NCI-H2029 (cell line): ENCODE measurements at places on chromosomes 5 and 9.

GRCh38 chr5:143200781-143201398 lies 202.6 kb downstream of the NR3C1 start:
- no peak for DNase-seq

GRCh38 chr5:88886252-88886651 lies 3.3 kb upstream of the MEF2C start:
- no peak for DNase-seq

DNA sequence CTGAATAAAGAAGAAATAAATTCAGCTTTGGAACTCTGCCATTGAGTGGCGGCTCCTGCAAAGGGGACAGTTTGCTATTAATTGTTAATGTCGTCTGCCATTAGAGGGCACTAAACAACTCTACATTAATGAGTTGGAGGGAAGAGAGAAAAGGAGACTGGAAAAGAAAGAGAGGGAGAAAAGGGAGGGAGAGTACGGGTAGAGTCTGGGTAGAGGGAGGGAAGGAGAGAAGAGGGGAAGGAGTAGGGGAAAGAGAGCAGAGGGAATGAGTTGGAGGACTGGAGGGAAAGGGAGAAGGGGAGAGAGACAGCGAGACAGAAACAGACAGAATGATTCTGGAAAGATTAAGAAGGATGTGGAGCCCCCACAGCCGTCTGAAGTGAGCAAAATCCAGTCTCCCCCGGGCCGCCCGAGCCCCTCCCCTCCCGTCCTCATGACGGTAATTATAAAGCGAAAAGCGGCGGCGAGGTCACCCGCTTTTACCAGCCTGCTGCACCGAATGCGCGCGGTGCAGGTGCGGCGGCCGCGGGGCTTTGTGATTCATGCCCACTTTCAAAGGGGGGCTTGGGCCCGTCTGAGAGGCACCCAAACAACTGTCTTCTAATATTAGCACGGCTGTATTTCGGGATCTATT lies 1.9 kb upstream of the FST start:
- DNase-seq = peak; percentile 67

DNA sequence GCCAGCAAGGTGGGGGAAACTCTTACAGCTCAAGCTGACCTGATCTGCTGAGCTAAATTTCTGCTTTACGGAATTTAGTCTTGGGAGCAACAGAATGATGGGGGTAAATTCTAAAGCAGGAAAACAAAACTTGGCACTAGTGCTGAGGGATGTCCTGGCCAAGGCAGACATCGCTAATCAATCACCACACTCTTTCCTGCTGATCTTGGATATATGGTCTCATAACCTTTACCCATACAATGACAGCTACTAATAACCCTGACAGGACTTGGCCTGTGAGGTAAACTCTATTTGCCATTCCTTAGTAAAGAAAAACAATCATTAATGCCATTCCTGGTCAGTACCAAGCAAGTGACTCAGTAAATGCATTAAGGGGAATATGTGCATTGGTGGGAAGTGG lies 51.5 kb downstream of the PPARGC1B start:
- no peak for DNase-seq

DNA sequence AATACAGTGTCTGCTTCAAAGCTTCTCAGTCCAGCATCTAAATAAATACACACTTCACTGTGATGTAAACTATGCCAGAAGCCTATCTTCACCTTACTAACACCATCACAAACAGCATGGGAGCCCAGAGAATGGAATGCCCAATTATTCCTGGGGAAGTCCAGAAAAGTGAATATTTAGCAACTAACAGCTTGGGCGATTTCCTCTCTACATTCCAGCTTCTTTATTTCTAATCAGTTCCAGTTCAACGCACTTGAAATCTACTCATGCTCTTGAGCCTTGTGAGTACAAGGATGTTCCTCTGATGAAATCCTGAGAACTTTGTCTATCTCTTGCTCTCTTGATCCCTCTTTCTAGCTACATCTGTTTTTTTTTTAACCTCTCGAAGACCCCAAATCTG lies 100.4 kb upstream of the C9orf72 start:
- DNase-seq = no peak

DNA sequence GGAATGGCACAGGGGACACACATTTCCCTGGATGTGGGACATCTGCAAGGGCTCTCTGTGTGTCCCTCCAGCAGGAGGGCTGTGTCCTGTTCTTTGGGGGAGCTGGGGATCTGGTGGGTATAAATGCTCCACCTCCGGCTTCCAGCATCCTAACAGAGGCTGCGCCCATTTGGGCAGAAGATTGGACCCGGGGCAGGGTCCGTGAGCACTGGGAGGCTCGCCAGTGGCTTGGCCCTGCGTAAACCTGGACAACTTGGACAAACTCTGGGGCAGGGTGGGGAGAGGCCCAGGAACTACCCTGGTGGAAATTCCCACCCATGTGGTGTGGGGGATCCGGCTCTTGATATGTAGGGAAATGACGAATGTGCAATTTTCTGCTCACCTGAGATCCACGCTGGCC lies 80.9 kb downstream of the GADD45G start:
- no peak for DNase-seq

- DNase-seq = no peak
Measured at GRCh38 chr9:115766370-115766955, 387.1 kb upstream of the PAPPA start.

GRCh38 chr9:121566481-121567465 lies 67.1 kb upstream of the GGTA1 start:
- no peak for DNase-seq

DNA sequence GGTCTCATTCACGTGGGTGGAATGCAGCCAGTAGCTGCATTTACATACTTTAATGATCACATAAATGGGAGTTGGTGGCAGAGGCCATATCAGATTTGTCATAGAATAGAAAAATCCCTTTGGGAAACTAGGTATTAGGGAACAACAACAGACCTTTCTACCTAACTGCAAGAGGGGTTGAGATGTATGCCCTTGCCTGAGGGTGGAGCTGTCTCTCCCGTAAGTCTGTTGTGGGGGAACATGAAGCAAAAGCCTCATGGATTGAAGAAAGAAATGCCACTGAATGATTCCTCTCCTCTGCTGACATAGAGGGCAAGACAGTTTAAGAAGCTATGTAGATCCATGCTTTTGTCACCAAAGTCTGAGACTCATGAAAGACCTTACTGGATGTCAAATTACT lies 461.3 kb downstream of the SPOCK1 start:
- DNase-seq = no peak

DNA sequence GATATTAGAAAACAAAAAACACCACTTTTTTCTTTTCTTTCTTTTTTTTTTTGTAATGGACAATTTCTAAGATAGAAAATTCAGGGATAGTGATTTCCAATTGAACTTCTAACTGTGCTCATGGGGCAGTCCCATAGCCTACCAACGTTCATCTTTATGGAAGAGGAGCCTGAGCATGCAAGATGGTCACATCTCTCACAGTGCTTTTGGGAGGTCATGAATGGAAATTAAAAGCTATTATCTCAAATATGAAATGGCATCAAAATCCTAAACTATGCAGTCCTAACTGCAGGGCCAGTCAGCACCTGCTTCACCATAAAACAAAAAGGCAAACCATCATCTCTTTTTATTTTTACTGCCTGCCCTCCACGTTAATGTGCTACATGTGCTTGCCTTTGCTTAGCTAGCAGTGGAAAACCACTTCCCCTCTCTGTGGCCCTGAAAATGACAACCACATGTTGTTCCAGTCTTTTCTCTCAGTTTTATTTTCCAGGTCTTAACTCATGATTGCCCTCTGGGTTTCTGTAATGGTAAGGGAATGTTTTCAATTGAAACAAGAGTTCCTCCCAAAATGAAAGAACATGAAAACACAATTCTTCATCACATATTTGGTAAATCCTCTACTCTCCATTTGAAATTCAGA lies 16.7 kb downstream of the IFNB1 start:
- no peak for DNase-seq

- peak; percentile 15 for DNase-seq
Measured at GRCh38 chr5:133552925-133553525, 59.3 kb downstream of the FSTL4 start.

GRCh38 chr5:146223179-146223578 lies 19.8 kb downstream of the RBM27 start:
- no peak for DNase-seq

DNA sequence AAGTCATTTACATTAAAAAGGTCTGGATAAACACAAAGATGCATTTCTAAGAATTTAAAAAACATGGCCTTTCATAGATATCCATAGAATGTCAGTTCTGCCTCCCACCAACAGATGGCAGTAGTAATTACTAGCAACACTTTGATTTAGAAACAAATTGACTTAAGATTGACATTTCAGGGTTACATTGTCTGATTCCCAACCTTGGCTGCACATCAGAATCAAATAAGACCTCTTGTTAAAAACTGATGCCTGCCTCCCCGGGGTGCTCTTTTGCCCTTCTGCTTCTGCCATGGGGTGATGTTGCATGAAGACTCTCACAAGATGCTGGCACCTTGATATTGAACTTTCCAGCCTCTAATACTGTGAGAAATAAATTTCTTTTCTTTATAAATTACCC lies 146.2 kb upstream of the GPR151 start:
- DNase-seq = peak; percentile 28

DNA sequence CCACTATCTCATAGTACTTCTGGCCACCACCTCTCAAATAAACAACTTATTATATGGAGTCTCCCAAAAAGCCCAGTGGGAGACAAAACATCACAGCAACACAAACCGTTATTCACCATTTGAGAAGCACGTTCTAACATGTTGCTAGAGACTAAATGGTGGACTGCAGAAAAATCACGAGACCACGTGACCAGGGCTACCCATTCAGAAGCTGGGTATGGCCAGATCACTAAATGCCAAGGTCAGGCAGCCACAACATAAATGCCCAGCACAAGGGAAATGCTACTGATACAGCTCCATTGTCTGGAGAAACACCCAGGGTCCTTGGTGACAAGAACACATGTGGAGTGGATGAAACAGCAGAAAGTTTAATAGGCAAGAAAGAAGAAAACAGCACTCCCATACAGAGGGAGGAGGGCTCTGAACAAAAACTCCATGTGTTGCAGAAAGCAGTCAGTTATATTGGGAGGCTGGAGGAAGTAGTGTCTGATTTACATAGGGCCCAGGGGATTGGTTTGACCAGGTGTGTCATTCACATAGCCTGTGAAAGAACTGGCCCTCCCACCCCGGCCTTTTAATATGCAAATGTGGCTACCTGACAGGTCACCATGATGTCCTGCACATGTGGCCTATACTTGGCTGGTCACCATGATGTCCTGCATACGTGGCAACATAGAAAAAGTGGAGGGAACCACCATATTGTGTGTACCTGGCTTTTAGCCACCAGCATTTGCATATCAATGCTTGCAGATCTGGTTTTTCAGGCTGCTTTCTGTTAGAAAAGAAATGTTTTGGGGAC lies 97.2 kb downstream of the TRIM36 start:
- peak; percentile 8 for DNase-seq

GRCh38 chr9:90795084-90795483 lies 6.5 kb upstream of the SYK start:
- no peak for DNase-seq

GRCh38 chr9:87657190-87657589 lies 68.7 kb upstream of the CTSL start:
- DNase-seq = no peak

GRCh38 chr5:32315221-32316014 lies 2.7 kb upstream of the MTMR12 start:
- no peak for DNase-seq

- DNase-seq = no peak
Measured at GRCh38 chr5:143205386-143205785, 198.1 kb downstream of the NR3C1 start.

DNA sequence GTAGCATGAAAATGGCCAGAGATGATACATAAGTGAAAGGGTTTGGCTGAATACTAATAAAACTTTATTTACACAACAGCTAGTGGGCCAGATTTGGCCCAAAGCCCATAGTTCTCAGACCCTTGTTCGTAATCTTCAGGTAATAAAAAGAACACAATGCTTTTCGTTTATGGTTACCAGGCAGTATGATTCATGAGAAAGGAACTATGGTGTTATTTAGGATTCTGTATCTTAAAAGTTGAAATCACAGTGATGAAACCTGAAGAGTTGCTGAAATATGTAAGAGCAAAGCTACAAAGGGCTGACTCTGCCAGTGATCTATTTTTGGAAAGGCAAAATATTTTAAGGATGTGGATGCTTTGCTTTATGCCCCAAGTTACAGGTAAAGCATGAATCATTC lies 192.7 kb downstream of the SMC2 start:
- no peak for DNase-seq

- no peak for DNase-seq
Measured at GRCh38 chr9:31146485-31147166, 1237.8 kb upstream of the ACO1 start.

DNA sequence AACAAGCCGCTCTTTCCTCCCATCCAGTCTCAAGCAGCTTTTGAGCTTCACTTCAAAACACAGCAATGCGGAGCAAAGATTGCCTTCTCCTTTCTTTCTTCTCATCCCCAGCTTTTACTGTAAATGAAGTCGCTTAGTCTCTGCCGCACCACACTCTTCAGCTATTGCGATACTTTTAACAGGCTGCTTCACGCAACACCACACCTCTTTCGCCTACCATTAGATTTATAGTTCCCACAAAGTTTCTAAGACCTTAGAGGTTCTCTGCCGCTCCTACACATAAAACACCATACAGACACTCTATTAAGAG lies 711 bp downstream of the PGGT1B start:
- no peak for DNase-seq

GRCh38 chr9:2284770-2285169 lies 269.6 kb downstream of the SMARCA2 start:
- DNase-seq = no peak

DNA sequence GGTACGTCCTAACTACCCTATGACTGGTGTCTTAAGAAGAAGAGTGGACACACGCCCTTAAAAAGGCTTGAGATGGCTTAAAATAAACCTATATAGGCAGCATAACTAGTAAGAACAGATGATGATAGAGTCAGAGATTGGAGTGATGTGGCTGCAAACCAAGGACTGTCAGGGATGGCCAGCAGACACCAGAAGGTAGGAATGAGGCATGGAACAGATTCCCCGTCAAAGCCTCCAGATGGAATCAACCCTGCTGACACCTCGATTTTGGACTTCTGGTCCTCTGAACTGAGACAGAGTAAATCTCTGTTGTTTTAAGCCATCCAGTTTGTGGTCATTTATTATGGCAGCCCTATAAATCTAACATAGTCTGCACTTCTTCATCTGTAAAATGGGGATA lies 7.4 kb downstream of the TMOD1 start:
- no peak for DNase-seq

DNA sequence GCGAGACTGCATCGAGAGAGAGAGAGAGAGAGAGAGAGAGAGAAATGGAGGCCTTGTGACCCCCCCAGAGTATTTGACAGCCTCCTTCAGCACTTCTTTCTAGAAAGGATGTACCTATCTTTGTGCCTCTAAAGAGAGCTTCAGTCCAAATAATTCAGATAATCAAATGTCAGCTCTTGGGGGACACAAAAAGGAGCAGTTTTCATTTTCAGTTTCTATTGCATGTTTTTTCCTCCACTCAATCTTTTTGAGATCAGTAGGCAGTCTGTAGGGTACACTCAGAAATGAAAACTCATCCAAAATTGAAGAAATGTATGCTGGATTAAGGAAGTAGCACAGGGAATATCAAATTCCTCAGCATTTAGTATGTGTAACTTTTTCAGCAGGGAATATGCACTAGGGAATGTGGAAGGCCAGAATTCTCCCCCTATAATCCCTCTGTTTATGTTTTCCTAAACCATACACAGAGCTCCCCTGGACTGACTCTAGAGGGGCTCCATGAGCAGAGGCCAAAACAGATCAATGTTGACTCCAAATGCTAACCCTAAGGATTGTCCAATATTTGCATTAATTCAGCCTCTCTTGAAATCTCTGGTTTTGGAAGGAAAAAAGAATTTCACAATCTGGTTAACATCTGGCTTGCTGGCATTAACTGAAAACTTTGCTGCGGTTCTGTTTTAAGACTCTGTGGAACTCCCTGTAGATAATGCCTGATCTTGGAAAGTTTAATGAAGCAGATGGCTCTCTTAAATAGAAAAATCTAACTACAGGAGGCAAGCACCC lies 250.1 kb downstream of the CEMIP2 start:
- DNase-seq = no peak
